ENCODE measurements at places on chromosomes 2 and 18. TPM values are rescaled to one million over a fixed set of nuclear protein-coding genes. Genes with fewer than 3 reads are reported as not detected.

Gene CKAP2L
- polyA plus RNA-seq = 15.1 TPM

Gene EMILIN1
- polyA plus RNA-seq = 0.17 TPM

Gene PID1
- polyA plus RNA-seq = 1.3 TPM

Gene CRYGC
- 0.23 TPM for polyA plus RNA-seq

Gene IL37
- polyA plus RNA-seq = not detected

Gene CACNB4
- polyA plus RNA-seq = not detected

Gene SULT1C2
- polyA plus RNA-seq = not detected

Gene DYSF
- polyA plus RNA-seq = 3.4 TPM

Gene MAPRE3
- polyA plus RNA-seq = 12.3 TPM

Gene STARD6
- 0.14 TPM for polyA plus RNA-seq

Gene UGT1A5
- polyA plus RNA-seq = not detected

Gene C2orf78
- polyA plus RNA-seq = 0.02 TPM

Gene DIPK1C
- not detected for polyA plus RNA-seq

Gene RBBP8
- 91.8 TPM for polyA plus RNA-seq

Gene GRP
- not detected for polyA plus RNA-seq

Gene ELOA2
- polyA plus RNA-seq = not detected
